ENCODE measurements at places on chromosomes 2 and 18. TPM values are rescaled to one million over a fixed set of nuclear protein-coding genes. Genes with fewer than 3 reads are reported as not detected.
A peak's percentile ranks its signal among the peaks of the same experiment; 100 is the strongest.

- DNase-seq: no peak
These were observed 135.5 kb upstream of the CREB1 start for GRCh38 chr2:207394203-207394781.

GRCh38 chr2:145108361-145108778, 588.5 kb upstream of the ZEB2 start:
- DNase-seq: no peak

Gene CDH2
- not detected for polyA plus RNA-seq

Gene EVX2
- not detected for polyA plus RNA-seq

DNA sequence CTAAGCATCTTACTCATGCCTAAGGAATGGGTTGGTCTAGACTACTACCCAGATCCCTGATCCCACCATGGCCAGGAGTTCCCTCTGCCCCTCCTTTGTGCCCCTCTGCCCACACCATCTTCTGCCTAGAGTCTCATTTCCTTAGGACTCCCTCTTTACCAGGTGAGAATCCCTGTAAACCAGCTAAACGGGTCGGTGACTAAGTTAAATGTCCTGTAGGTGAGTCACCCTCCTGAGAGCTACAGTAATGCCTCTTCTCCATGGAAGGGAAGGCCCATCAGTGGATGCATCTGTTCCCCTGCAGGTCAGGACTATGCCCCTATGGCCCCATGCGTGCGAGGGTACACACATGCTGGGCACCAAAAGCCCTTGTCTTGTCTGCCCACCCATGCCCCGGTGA, 25.4 kb downstream of the PTGR3 start:
- DNase-seq: no peak

DNA sequence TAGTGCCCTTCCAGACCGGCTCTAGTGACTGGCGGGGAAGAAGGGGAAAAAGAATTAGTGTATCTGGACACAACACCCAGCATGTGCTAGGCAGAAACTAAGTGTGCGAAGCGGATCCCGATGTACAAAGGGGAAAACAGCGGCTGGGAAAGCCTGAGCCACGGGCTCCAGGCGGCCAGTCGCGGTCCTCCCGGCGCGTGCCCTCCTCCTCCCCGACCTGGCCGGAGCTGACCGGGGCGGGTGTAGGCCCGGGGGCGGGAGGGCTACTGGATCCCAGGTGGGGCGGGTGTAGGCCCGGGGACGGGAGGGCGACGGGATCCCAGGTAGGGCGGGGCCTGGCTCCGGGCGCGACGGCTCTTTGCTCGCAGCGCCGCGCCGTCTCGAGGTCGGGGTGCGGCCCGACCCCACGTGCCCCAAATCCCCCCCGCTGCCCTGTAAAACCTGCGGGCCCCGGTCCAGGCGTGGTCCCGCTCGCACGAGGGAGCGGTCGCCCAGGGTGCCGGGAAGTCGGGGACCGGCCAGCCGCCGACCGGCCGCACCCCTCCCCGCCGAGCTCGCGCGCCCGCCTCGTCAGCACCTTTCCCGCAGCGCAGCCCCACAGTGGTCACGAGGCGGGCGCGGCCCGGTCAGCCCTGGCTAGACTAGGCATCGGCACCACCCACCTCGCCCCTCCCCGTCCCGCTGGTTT, 48.8 kb downstream of the C2orf42 start:
- DNase-seq: no peak

DNA sequence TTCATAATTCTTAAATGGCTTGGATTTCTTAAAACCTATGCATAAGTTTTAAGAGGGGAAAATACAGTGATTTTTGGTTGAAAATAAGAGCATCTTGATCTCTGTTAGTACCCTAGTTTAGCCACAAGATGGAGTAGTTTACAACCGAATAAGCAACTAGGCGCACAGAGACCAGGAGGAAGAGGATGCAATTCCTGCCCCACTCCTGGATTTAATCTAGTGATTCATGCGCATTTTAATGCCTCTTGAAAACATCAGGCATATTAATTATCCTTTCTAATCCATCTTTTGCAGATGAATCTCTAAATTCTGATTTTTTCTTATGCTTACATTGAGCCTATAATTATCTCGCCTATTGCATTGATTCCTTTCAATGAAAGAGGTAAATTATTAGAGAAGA, 76.7 kb downstream of the MRPS9 start:
- DNase-seq: peak; percentile 10

Gene CYP27C1
- not detected for polyA plus RNA-seq

DNA sequence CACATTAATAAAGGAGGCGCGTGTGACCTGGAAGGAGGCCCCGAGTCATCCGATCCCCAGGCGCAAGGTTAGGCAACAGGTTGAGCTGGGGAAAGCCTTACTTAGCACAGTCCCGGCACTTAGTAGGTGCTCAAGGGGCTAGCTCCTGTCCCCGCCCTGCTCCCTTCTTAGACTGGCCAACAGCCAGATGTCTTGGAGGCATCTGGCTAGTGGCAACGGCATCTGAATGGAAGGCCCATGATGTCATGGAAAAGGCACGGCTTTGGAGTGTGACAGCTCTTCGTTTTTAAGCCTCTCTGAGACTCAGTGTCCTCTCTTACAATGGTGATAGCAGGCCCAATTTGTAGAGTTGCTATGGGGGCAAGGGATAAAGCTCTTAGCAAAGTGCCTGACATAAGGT, 258.3 kb downstream of the CYRIA start:
- DNase-seq: no peak

Gene CDKL4
- not detected for polyA plus RNA-seq

DNA sequence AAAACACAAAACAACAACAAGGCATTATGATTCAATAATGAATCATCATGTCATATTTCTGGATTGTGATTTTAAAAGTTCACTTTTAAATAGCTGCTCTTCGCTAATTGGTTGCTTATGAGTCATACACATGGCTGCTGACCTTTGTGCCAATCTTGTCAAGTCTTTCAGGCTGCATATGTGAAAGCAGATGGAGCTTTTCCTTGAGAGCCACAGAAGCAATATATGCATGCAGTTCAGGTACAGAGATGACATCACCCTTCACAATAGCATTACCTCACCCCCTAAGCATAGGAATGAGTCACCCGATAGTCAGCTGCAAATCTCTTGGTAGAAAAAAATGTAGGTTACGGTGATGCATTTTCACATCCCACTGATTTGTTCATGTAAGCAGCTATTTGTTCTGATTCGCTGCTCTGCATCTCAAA, 27.2 kb downstream of the EIF2AK3 start:
- DNase-seq: peak; percentile 64

DNA sequence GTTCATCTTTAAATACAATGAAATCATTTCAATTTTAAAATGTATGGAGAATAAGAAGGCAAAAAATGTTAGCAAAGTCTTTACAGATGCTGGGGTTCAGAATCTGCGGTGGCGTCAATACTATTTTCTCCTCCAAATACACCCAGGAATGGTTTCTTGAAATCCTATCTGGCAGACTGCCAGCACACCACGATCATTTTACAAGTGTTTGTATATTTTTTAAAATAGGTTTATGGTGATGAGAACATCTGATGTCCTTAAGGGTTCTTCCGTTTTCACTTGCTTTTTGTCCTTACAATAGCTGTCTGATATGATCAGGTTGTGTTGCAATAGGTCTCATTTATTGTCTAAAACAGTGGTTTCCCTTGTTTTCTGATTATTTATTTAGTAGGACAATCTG, 89.6 kb downstream of the CMPK2 start:
- no peak for DNase-seq

Data from CD4-positive, alpha-beta memory T cell (primary cell).